ENCODE measurements at places on chromosomes 12 and 14. TPM values are rescaled to one million over a fixed set of nuclear protein-coding genes. Genes with fewer than 3 reads are reported as not detected.

The KIF5A gene
- polyA plus RNA-seq = 0.09 TPM

The SLCO1C1 gene
- polyA plus RNA-seq = not detected

The BICD1 gene
- 21.8 TPM for polyA plus RNA-seq

The TGFB3 gene
- polyA plus RNA-seq = 4.3 TPM

The CD163 gene
- polyA plus RNA-seq = not detected

The ANO2 gene
- polyA plus RNA-seq = not detected

The NTS gene
- polyA plus RNA-seq = not detected

The KNTC1 gene
- polyA plus RNA-seq = 16.7 TPM

The PLEKHH1 gene
- 0.37 TPM for polyA plus RNA-seq

The NEUROD4 gene
- not detected for polyA plus RNA-seq

The ADAM20 gene
- polyA plus RNA-seq = 0.03 TPM

The MANSC1 gene
- polyA plus RNA-seq = 1.9 TPM

Data from IMR-90 (cell line).